ENCODE measurements at places on chromosomes 7 and 10.

GRCh38 chr10:124622158-124622557 is 122.0 kb downstream of the FAM53B start:
- no peak for DNase-seq

DNA sequence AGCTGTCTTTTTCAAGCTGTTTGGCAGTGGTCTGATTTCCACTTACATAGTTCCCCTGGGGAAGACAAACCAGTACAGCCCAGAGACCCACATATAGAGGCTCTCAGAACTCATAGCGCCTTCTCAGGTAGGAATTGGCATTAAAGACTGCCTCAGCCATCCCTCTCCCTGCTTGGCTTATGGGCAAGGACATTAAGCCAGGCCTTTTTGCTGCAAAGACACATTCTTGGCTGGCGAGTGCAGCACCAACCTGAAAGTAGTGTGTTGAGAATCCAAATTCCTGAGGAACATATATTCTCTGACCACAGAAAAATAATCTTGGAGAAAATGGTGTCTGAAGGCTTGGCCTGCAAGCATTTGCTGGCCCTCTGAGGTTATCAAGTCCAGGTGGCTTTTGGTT is 39.2 kb upstream of the HPS1 start:
- no peak for DNase-seq

DNA sequence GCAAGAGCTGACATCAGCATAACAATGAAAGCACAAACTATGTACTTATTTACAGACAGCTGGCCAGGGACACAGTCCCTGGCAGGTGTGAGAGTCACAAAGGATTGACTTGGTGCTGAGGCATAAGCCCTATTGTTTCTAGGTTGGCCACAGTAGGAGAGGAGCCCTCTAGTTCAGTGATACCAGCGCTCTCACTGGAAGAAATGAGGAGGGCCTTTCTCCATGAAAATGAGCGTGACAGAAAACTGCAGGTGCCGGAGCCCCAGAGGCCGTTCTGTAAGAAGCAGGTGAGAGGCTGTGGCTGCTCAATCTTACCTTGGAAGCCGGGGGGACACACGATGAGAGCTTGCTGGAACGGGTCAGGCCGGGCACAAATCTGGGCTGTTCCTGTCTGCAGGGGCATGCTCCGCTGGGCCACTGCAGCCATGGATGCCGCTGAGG is 90.5 kb downstream of the CLEC2L start:
- DNase-seq: no peak

GRCh38 chr10:118369641-118370205 is 27.6 kb upstream of the FAM204A start:
- no peak for DNase-seq
